ENCODE measurements at places on chromosomes 12 and 14. TPM values are rescaled to one million over a fixed set of nuclear protein-coding genes. Genes with fewer than 3 reads are reported as not detected.

TAS2R31 gene
- 1.9 TPM for total RNA-seq

LIN7A gene
- not detected for total RNA-seq

NYNRIN gene
- total RNA-seq = 0.25 TPM

FKBP3 gene
- 36.0 TPM for total RNA-seq

MGP gene
- total RNA-seq = 1.3 TPM

CELA1 gene
- total RNA-seq = 1.2 TPM

KRT83 gene
- total RNA-seq = not detected

CMKLR1 gene
- not detected for total RNA-seq

RPGRIP1 gene
- not detected for total RNA-seq

CD27 gene
- 46.1 TPM for total RNA-seq

KRT2 gene
- 2.1 TPM for total RNA-seq

ACTN1 gene
- total RNA-seq = 128 TPM

SLC7A8 gene
- 0.80 TPM for total RNA-seq

BMP4 gene
- not detected for total RNA-seq

SYNE2 gene
- total RNA-seq = 87.4 TPM

DLK1 gene
- total RNA-seq = not detected

C12orf76 gene
- total RNA-seq = 9.8 TPM

CCDC177 gene
- total RNA-seq = not detected

ASB2 gene
- 0.98 TPM for total RNA-seq

RNASE7 gene
- not detected for total RNA-seq

FGF23 gene
- not detected for total RNA-seq

FGF6 gene
- total RNA-seq = not detected

LRTM2 gene
- 0.11 TPM for total RNA-seq

RGS6 gene
- total RNA-seq = not detected

SERPINA1 gene
- total RNA-seq = 4.7 TPM

DEPDC4 gene
- total RNA-seq = 0.50 TPM

GPRC5D gene
- total RNA-seq = not detected

POTEM gene
- not detected for total RNA-seq

TAMALIN gene
- 495 TPM for total RNA-seq

SYCP3 gene
- 0.22 TPM for total RNA-seq

MGST1 gene
- not detected for total RNA-seq

SUSD6 gene
- total RNA-seq = 93.7 TPM

KDM2B gene
- 60.4 TPM for total RNA-seq

SNRPF gene
- 40.9 TPM for total RNA-seq

LIMA1 gene
- total RNA-seq = 5.1 TPM

GALC gene
- total RNA-seq = 14.9 TPM

HIF1A gene
- total RNA-seq = 369 TPM

ERP27 gene
- 16.2 TPM for total RNA-seq

CLEC9A gene
- total RNA-seq = 0.98 TPM

Measured in CD4-positive, alpha-beta T cell (primary cell).